ENCODE measurements at places on chromosomes 6 and 20.

- no peak for DNase-seq
Measured at GRCh38 chr20:11180186-11180585, 506.4 kb upstream of the JAG1 start.

DNA sequence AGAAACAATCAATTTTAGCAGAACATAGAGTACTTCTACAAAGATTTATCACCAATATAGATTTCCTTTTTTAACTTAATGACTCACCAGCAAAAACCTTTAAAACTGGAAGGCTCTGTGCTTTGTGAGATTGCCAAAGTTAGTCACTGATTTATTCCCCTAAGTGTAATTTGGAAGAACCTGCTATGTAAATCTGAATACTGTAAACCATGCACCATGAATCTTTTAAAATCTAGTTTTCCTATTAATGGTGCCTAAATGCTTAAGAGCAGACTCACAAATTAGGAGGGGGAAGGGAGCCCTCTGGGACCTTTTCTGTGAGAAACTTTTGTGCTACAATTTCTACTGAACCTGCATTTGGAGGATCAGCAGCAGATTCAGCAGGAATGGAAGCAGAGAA lies 57.8 kb upstream of the PNRC1 start:
- DNase-seq: no peak

DNA sequence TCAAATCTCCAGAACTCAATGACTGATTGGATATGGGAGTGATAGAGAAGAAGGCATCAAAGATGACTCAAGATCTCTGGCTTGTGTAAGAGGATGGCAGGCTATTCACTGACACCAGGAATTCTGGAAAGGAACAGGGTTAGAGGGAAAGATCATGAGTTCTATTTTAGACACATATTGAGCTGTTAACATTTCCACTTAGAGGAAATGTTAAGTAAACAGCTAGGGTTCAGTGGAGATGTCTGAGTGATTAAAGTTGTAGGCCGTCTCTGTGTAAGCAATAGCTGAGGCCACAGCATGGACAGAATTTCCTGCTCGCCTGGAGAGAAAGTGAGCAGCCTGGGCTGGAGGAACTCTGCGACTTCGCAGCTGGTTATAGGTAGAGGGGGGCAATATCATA lies 21.0 kb downstream of the ZC3H12D start:
- DNase-seq: no peak

GRCh38 chr6:36838896-36839748 lies at the start of gene CPNE5:
Gene CPNE5, minus strand, starts transcription at chr6:36839444. Its CDS starts 67 bp downstream, at chr6:36839377.
- no peak for DNase-seq

All from epithelial cell of prostate (primary cell).